ENCODE measurements at places on chromosomes 7 and 10. TPM values are rescaled to one million over a fixed set of nuclear protein-coding genes. Genes with fewer than 3 reads are reported as not detected.
A peak's percentile ranks its signal among the peaks of the same experiment; 100 is the strongest.

The AKR1B15 gene
- total RNA-seq: not detected

The DOCK4 gene
- 5.3 TPM for total RNA-seq

DNA sequence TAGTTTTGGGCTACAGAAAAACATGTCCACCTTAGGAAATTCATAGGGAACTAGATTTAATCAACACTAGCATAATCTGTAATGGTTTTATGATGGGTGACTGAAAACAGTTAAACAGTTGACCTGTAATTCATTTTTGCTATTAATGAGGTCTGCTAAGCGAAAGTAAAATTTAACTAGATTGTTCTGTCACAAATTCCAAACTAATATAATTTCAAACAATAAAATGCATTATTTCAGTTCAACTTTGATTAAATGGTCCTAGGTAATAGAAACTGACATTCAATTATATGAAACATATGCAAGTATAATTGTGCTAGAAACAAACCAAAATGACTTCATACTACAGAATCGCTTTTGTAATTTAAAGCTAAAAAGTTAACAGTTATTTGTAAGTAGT lies 6.9 kb downstream of the NOC3L start:
- no peak overlapping the region for H3K4me3 ChIP-seq
- H3K27me3 ChIP-seq: no peaks in the 10 kb centered on the region
- H3K4me1 ChIP-seq: no peaks in the 10 kb centered on the region
- no peak for DNase-seq

DNA sequence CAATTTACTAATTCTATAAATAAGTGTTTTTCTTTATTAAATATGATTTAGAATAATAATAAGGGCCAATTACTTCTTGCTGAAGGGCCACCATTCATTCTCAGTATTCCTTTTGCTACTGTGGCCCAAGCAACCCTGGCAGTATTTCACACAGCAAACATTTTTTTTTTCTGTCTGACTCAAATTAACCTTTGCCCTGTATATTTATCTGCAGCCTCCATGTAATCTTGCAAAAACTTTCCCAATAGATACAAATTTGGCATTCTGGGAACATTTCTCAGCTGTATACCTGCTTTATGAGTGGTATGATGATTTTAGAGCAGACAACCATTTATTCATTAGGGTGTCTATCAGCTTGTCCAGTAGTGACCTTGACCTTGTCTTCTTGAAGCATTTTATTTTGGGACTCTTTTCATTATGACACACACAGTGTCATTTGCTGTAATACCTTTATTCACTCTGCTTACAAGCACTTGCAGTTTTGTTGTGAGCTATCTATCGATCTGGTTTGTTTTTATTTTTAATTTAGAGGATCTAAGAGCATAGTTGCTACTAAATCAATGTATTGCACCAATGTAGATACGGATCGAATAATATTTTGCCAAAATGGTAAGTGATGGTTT lies 159.7 kb upstream of the PLXDC2 start:
- no peaks in the 10 kb centered on the region for H3K36me3 ChIP-seq
- H3K4me1 ChIP-seq: no peaks in the 10 kb centered on the region
- DNase-seq: no peak
- H3K27ac ChIP-seq: no peak overlapping the region

DNA sequence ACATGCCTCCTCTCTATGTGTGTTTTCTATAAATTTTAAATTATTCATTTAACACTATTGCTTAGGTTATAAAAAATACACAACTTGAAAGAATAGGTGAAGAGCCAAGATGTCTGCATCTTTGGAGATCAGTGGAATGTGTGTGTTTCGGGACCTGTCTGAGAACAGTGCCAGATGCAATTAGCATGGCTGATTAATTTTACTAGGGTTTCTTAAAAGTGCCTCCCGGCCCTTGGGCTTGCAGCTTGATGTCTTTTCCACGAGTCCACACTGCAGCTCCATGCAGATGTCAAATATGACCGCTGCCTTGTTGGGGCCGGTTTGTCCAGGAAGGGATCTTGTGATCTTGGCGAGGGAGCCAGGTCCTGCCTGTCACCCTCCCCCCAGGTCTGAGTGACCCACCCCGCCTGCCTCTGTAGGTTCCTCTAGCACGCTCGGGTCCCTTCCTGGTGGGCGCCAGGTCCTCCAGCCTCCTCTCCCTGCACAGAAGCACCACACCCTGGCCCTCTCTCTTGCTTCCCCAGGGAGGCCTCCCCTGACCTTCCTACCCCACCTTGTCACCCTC lies 20.7 kb downstream of the LHPP start:
- no peaks in the 10 kb centered on the region for H3K4me1 ChIP-seq
- no peak for DNase-seq
- H3K27ac ChIP-seq: no peak overlapping the region
- H3K36me3 ChIP-seq: no peaks in the 10 kb centered on the region
- no peak overlapping the region for H3K4me3 ChIP-seq
- H3K27me3 ChIP-seq: no peaks in the 10 kb centered on the region

DNA sequence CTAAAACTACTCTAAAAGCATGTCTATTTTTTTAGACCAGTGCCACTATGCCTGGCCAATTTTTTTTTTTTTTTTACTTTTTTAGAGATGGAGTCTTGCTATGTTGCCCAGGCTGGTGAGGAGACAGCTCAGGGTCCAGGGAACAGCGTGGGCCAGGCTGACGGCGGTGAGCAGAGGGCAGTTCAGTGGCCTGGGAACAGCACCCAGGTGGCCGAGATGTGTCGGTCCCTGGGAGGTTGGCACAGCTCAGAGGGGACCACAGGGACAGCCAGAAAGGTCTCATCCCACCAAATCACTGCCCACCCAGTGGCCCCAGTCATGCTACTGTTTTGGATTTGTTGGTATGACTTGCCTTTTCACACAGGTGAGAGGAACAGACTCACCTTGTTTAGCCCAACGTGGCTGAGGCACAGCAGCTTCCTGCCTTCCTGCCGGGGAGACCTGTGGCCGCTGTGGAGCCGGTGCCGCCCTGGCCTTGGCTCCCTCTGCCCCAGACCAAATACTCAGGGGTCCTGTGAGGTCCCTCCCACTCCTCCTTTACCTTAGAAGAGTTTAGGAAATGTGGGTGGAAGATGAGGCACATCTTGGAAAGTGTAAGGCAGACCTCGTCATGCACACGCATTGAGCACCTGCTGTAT lies 109.6 kb downstream of the PTPRE start:
- peaks cover 28% of the 10 kb centered on the region for H3K27me3 ChIP-seq
- no peaks in the 10 kb centered on the region for H3K36me3 ChIP-seq
- H3K27ac ChIP-seq: no peak overlapping the region
- H3K4me3 ChIP-seq: no peak overlapping the region
- peaks cover 3% of the 10 kb centered on the region for H3K4me1 ChIP-seq

- H3K36me3 ChIP-seq: no peaks in the 10 kb centered on the region
- H3K4me3 ChIP-seq: peak overlapping the region; percentile 68
- peak; percentile 23 for DNase-seq
- peak overlapping the region; percentile 65 for H3K27ac ChIP-seq
- H3K27me3 ChIP-seq: no peaks in the 10 kb centered on the region
Observed at GRCh38 chr10:119205894-119206602, 1.3 kb upstream of the GRK5 start.

The NUTM2B gene
- 0.80 TPM for total RNA-seq

DNA sequence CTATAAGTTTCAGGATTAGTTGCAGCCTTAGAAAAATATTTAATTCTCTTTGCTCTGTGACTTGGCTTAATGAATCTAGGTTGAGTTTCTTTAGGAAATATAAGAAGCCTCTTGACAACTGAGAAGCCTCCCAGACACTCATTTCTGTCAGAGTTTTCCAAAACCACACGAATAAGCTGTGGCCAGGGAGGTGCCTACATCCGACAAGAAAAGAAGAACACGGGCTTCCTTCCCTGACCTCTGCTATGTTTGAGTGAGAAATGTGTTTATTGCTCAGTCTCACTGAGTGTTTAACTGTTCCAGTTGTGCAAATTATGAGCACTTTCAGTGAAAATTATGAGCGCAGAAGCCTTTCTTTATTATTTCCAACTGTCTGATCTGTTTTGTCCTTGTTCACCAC lies 105.0 kb downstream of the TRIL start:
- H3K4me3 ChIP-seq: peak overlapping the region; percentile 94

DNA sequence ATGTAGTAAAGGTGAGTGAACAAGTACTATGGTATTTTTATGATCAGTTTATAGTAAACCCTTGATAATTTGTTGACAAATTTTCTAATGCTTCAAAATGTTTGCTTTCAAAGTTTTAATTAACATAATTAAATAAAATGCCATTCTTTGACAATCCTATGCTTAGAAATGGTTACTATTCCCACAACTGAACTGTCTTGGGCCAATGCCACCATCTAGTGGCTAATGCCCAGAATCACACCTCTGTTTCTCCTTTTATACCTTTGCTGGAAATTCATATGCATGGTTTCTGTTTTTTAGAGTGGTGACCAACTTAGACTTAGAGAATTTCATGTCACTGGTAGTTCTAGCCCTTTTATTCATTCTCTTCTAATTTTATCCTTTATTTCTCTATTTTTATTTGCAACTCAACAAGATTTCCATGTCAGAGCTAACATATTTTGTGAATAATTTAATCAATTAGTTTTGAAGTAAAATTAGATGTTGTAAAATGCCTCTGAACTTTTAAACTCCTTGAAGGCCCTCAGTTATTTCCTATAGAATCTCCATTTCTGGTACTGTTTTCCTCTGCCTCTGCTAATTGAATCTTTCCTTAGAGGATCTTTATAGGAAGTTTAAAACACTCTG lies 31.1 kb downstream of the PCGF5 start:
- H3K27me3 ChIP-seq: no peaks in the 10 kb centered on the region
- peak; percentile 75 for DNase-seq
- no peak overlapping the region for H3K27ac ChIP-seq
- H3K4me1 ChIP-seq: no peaks in the 10 kb centered on the region
- H3K4me3 ChIP-seq: no peak overlapping the region

DNA sequence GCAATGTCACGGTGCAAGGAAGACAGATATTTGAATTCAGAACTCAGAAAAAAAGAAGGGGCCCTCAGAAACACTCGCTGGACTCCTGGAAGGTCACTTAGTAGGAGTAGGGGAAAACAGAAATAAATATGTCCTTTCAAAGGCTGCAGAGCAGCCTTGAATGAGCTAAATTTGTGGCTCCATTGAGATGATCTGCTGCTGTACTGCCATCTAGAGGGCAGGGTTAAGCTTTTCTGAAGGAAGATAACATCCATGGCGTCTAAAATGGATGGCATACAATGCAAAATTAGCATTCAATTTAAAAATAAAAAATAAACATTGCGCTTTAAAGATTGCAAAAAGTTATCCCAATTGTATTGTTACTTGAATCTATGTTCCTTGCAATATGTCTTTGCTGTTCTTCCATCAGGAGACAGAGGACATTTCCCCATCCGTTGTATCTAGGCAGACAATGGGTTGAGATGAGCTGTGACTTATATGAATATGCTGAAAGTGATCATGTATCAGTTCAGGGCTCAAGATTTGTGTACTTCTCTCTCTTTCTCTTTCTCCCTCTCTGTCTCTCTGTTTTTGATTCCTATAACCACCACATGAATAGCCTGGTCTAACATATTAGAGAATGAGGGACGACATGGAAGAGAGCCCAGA lies 642.2 kb downstream of the SH2D4B start:
- DNase-seq: no peak
- no peaks in the 10 kb centered on the region for H3K4me1 ChIP-seq
- H3K36me3 ChIP-seq: no peaks in the 10 kb centered on the region
- H3K27ac ChIP-seq: no peak overlapping the region

DNA sequence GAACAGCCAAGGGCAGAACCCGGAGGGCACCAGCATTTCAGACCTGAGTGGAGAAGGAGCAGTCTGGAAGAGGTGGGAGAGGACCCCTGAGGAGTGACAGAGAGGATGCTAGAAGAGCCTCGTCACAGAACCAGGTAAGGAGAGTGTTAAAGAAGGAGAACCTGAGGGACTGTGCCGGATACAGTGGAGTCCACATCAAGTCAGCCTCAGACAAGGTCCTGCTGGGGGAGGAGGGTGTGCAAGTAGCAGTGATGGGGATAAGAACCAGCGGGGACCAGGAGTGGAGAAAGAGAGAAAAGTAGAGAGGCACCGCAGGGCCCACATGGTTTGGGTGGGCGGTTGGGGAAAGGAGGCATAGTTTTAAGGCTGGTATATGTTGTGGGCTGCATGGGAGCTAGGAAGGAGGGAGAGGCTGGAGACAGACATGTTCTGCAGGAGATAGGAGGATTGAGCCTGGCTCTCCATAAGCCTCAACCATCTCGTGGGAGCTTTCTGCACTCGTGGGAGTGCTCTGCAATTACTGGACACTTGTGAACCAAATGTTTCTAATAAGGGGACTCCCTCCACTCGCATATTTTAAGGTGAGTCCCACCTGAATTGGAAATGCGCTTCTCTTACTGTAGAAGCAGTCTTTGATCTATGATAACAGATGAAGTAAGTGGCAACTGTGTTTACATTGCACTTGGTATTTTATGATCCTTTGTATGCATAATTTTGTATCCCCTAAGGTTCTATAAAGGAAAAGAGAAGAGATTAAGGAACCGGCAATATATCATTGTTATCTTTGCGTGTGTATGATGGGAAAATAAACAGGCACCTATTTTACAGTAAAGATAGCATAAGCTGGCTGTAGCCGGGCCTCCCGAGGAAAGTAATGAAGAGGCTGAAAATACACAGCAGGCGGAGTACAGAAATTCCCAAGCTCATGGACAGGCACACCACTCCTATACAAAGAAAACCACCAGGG lies 154.8 kb downstream of the ADAM12 start:
- H3K36me3 ChIP-seq: no peaks in the 10 kb centered on the region
- DNase-seq: no peak
- H3K4me3 ChIP-seq: no peak overlapping the region
- H3K27me3 ChIP-seq: no peaks in the 10 kb centered on the region

GRCh38 chr7:131935180-131935579 lies 378.8 kb upstream of the PODXL start:
- H3K4me3 ChIP-seq: no peak overlapping the region

DNA sequence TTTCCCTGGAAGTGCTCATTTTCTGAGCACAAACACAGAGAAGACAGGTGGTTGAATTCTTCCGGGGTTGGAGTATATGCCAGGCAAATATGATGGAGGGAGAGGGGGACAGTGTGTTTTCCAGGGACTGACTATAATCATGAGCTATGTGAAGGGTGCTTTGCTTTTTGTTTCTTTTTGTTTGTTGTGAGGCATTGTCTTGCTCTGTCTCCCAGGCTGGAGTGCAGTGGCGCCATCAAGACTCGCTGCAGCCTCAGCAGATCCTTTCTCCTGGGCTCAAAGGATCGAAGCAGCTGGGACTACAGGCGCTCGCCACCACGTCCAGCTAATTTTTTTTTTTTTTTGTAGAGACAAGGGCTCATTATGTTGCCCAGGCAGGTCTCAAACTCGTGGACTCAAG lies 47.3 kb upstream of the CPN1 start:
- no peak overlapping the region for H3K4me3 ChIP-seq
- H3K4me1 ChIP-seq: no peaks in the 10 kb centered on the region
- no peaks in the 10 kb centered on the region for H3K36me3 ChIP-seq
- H3K27ac ChIP-seq: no peak overlapping the region

- H3K4me3 ChIP-seq: no peak overlapping the region
- no peaks in the 10 kb centered on the region for H3K36me3 ChIP-seq
- no peaks in the 10 kb centered on the region for H3K27me3 ChIP-seq
- no peak overlapping the region for H3K27ac ChIP-seq
- peaks cover 14% of the 10 kb centered on the region for H3K4me1 ChIP-seq
- DNase-seq: no peak
Observed at GRCh38 chr10:88246675-88247074, 336.4 kb downstream of the RNLS start.

GRCh38 chr7:116854132-116854531 lies 8.3 kb upstream of the CAPZA2 start:
- H3K27me3 ChIP-seq: no peaks in the 10 kb centered on the region
- no peak for DNase-seq
- H3K4me3 ChIP-seq: no peak overlapping the region
- H3K4me1 ChIP-seq: no peaks in the 10 kb centered on the region
- no peak overlapping the region for H3K27ac ChIP-seq
- no peaks in the 10 kb centered on the region for H3K36me3 ChIP-seq

GRCh38 chr7:107166736-107167426 lies 1.9 kb upstream of the HBP1 start:
- H3K4me1 ChIP-seq: peaks cover 22% of the 10 kb centered on the region
- DNase-seq: no peak
- peak overlapping the region; percentile 97 for H3K27ac ChIP-seq
